Glutamatergic neuron (in vitro differentiated cells): ENCODE measurements at places on chromosomes 12 and 14.

DNA sequence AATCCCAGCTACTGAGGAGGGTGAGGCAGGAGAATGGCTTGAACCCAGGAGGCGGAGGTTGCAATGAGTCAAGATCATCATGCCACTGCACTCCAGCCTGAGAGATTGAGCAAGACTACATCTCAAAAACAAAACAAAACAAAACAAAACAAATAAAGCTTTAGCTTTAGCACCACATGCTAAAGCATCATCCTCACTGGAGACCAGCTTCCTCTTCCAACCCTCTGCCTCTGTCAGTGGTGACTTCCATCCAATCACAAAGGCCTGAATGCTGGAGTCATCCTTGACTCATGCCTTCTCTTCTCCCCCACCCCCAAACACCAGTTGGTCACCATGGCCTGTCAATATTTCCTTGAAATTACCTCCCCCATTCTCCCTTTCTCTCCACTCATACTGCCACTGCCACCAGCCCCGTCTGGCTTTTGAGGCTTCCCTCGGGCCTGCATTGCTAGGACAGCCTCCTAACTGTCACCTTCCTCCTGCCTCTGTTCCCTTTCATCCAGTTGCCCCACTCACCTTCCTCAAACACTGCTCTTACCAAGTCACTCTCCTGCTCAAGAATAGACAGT is 1.4 kb downstream of the ZNF385A start:
- DNase-seq, result no peak

GRCh38 chr12:46560089-46560488 is 187.5 kb upstream of the SLC38A2 start:
- no peak for DNase-seq

- no peak for DNase-seq
Measured at GRCh38 chr14:105861985-105862465, 335.6 kb downstream of the TMEM121 start.

- no peak for DNase-seq
Measured at GRCh38 chr12:104570174-104570907, 113.6 kb downstream of the CHST11 start.

GRCh38 chr12:29682088-29682487 is 101.7 kb downstream of the TMTC1 start:
- DNase-seq, result no peak

- DNase-seq, result no peak
Measured at GRCh38 chr14:29085546-29085945, 319.0 kb downstream of the FOXG1 start.

DNA sequence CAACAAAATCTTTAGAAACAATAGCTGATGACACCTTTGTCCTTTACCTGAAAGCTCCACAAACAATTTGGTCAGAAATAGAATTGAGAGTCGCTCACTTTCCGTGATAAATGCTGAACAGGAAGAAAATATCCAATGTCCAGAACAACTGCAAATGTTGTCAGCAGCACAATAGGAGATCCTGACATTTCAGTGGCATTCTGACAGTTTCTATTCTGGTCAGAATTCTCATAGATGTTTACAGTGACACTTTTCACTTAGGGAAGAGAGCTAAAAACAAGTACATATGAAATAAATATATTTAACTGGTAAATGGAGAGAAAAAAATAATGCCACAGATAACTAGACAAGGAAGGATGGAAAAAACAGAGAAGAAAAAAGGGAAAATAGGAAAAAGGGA is 39.1 kb downstream of the MAGOHB start:
- DNase-seq, result no peak

DNA sequence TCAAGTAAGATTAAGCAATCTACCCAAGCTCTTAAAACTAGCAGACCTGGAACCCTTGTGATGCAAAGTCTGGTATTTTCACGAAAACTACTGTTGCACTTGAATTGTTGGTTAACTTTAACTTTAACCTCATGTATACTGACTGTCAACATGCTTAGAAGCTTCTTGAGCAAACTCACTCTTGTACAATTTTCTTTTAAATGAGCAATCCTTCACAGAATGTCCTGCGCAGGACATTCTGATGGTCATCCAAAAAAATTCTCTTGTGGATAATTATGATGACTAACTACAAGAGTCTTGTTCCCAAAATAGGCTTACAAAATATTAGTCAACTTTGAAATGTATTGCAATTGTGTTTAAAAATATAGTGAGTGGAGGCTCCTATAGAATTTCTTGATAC is 54.0 kb upstream of the PDE3A start:
- no peak for DNase-seq

GRCh38 chr14:89851106-89851505 is 103.4 kb downstream of the EFCAB11 start:
- no peak for DNase-seq

DNA sequence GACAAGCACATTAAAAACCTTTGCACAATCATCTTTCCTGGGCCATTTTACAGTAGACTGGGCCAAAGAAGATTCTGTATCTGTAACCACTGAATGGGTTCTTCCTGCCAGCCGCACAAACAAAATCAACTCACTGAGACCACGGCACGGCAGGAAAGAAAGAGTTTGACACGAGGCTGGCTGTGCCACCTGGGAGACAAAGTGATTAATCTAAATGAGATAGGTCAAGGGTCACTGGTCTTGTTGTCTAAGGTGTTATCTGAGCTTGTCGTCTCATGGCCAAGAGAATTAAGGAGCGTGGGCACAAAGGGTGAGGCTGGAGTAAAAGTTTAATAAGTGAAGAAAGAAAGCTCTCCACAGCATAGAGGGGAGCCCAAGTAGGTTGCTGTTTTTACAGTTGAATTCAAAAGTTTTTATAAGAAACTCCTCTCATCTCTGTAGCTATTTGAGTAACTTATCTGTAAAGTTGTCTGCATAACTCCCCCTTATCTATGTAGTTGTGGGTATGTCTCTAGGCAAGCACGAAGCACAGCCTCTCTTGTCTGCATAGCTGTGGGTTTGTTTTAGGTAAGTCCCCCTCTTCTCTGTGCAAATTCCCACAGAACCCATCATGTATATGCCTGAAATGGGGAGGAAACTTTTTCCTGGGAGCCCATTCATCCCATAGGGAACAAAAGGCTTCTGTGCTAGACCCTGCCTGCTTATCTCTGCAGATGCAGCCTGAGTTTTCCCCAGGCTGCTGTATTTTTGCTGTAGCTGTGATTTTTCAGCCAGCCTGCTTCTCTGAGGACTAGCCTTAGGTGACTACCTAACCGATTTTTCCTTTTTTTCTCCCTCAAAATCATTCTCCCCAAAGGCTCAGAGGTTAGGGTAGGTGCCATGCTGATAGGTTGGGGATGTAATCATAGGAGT is 1314.6 kb upstream of the TMEM132C start:
- no peak for DNase-seq
